ENCODE measurements at places on chromosomes 1 and 21.

DNA sequence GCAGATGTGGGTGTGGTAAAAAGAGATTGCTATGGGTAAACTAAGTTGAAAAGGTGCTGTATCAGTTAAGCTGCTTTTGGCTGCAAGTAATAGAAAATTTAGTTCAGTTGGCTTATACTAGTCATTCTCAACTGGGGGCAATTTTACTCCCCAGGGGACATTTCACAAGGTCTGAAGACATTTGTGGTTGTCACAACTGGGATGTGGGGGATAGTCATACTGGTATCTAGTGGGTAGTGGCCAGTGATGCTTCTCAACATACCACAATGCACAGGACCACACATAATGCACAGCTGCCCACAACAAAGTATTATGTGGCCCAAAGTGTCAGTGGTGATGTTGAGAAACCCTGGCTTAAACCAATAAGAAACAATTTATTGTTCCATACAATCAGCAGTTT is 31.4 kb downstream of the SERTAD4 start:
- no peak for DNase-seq

GRCh38 chr1:175410560-175410959 is 218.0 kb upstream of the KIAA0040 start:
- no peak for DNase-seq

DNA sequence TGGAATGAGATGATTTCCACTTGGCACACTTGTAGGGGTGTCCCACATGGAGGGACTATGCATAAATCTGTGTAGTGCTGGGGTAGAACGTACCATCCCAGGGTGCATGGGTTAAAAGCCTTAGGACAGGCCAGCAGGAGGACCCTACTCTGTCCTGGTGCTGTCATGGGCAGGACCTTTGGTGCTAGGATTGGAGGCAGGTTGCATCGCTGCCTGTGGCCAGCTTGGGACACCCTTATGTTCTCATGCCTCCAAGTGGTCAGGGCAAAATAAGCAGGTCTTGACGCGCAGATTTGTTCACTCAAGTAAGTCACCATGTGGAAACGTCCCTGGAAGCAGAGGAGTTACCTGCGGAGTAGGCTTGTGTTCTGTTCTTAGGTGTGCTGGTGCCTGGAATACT is 49.5 kb upstream of the RAB3GAP2 start:
- DNase-seq, result no peak

DNA sequence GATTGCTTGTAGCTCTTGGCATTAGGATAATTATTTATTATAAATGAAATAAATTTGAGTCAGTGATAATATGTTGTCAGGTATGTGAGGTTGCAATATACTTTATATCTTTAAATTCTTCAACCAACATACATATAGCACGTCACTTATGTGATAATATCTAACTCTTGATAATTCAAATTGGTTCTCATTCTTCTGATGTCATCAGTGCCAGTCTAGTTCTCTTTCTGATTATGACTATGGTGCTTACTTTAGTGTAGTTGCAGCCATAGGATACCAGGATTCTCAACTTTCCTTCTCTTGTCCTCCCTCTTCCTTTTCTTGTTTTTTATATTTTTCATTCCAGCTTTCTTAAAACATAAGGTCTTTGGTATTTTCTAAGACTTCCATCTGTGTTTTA is 34.8 kb upstream of the ATP6V1G3 start:
- no peak for DNase-seq

- DNase-seq, result no peak
Observed at GRCh38 chr1:160108888-160109662, 6.5 kb upstream of the ATP1A2 start.

DNA sequence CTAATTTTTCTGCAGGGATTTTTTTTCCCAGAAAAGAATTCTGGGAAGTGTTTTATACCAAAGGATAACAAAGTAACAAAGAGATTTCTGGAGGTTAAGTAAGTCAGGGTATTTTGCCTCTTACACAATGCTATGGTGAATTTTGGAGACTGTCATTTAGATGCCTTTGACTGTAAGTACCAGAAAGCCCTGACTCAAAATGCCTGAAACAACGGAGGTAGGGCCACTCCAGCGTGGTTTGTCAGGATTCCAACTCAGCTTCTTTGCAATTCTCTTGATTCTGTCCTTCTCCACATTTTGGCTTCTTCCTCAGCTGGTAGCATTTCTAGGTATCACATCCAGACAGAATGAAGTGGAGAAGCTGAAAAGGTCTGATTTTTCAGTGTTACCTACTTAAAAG is 106.5 kb downstream of the UCHL5 start:
- DNase-seq, result no peak

DNA sequence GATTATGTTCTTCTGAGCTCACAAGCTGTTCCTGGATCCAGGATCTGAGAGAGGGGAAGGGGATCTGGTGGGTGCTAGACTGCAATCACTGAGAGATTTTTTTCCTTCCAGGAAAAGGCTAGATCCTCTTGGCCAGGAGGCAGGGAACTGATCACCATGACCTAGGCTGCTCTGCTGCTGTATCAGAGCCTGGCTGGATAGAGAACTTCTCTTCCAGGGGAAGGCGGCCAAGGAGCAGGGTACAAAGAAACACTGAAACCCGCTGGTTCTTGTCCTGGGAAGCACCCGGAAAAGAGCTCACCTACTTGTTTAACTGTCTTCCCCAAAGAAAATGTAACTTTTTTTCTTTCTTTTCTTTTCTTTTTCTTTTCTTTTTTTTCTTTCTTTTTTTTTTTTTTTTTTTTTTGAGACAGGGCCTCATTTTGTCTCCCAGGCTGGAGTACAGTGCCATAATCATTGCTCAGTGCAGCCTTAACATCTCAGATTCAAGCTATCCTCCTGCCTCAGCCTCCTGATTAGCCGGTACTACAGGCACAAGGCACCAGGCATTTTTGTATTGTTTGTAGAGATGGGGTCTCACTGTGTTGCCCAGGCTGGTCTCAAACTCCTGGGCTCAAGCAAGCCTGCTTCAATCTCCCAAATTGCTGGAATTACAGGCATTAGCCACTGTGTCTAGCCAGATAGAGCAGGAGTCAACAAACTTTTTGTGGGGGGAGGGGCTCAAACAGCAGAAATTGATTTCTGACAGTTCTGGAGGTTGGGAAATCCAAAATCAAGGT is 12.4 kb upstream of the RPS6KA1 start:
- DNase-seq, result no peak

DNA sequence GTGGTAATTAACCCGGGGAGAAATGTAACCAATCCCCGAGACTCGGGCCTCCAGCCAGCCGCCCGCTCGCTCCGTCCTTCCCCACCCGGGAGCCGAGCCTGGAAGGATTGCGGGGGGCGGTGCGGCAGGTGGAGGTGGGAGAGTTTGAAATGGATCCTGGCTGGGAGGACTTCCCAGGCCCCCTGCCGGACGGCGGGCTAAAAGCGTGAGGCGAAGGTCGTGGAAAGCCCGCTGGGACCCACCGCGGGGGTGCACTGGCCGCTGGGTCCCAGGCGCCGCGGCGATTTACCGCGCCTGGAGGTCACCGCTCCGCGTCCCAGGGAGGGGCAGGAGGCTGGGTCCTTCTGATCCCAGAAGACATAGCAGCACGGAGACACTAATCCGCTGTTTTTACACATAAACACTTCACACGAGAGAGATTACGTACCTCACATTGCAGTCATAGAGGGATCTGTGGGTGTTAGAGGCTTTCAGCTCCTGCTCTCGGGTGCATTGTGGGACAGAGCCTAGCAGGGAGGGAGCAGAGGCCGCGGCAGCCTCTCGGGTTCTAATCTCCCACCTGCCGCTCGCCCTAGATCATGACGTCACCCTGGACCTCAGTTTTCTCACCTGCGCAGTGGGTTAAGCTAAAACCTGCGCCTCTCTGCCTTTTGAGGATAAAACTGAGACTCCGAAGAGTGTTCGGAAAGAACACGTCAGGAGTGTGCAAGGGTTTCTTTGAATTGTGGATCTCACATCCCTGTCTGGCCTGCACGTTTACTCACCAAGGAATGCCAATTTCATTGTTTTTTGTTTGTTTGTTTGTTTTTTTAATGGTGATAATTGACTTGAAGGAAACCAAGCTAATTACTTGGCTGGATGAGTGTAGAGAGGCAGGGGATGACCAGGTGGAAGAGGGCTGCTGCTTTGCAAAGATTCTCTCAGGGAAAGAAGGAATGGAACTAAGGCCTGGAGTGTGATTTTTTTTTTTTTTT is 17.1 kb upstream of the TMEM9 start:
- peak; percentile 92 for DNase-seq

DNA sequence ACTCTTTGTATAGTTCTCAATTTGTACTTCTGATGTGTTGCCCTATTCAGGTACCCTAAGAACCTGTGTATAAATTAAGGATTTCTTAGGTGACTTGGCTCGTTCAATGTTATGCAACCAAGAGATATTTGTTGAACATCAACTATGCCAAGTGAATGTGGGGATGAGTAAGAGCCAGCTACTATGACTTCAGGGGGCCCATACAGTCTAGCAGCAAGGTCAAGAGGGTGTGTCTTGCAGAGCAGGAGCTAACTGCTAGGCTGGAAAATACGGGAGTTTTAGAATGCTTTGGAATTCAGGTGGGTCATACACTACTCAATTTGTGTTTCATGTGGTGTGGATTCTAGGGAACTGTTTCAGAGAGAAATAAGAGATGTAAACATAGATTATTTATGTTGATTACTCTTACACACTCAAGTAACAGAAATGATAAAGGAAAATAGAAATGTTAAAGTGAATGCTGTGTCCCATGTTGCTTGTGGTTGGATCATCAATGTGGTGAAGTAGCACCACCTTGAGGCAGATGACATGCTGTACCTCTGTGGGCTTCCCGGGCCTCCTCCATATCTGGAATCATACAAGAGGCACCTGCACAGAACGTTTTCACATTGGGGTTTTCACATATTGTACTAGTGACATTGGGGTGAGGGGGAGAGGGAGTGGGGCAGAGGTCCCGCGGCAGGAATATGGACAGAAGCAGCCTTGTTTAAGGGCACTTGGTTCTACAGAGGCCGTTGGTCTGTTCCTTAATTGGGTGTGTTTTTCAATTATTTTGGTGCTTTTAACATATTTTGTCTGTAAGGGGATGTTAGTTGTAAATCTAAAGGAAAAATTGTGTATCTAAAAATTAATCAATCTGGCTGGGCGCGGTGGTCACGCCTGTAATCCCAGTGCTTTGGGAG is 12.4 kb downstream of the ARPC5 start:
- peak; percentile 74 for DNase-seq

DNA sequence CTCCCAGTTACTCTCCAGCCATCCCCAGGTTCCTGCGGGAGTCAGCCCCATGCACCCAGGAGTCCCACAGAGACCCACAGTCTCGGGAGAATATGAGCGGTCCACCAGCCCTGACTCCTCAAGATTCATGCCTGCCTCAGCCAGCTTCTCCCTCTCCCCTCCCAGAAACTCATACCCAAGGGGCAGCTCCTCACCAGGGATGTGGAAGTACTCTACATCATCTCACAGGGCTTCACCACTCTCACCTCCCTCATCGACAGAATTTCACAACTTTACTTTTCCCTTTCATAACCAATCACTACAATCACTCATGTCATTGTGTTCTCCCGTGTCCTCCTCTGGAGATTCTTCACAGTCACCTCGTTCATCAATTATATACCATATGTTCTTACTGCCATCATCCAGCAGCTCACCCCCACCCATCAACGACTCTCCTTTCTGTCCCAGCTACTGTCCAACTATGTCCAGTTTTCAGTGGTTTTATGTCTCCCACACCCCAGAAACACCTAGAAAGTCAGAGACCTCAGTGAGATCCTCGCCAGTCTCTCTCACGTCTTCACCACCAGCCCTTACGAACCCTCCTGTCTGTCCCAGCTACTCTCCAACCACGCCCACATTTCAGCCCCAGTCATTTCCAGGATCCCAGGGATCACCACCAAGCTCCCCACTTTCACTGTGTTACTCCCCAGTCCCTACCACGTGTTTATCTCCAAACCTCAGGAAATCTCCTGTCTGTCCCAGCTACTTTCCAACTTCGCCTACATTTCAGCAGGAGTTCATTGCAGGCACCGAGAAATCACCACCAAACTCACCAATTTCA is 1530.1 kb upstream of the TPTE start:
- no peak for DNase-seq

- DNase-seq, result no peak
Observed at GRCh38 chr1:189151361-189151760, 1326.3 kb downstream of the BRINP3 start.

DNA sequence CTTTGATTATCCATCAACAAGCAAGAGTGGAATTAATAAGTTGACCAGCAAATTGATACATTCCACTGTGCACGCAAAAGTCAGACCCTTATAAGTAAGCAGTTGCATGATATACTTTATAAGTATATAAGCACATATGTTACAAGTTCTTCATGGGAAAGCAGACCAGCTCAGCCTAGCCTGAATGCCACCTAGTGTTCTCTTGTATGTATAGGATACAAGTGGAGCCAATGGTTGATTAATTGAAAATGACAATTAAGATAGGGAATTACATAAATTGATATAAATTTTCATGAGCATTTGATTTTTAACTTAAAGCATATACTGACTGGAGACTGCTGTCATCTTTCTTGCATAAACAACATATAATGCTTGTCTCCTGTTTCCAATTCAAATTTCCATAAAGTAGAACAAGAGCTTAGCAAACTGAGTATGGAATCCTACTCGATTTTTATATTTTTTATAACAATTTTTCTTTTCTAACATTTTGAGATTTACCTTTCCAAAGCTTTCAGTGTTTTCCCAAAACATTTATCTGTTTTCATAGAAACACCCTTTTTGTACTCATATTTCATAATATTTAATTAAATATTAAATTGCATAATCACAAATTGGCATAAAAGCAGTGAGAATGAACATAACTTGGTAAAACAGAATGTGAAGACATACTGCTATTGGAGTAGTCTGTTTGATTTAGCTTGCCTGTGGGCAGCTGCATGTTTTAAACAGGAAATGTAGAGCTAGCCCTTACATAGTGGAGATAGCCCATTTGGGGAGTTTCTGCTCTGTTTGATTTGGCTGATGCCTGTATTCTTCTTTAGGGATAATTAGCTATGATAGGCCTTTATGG is 62.8 kb downstream of the MAGI3 start:
- DNase-seq, result peak; percentile 42

DNA sequence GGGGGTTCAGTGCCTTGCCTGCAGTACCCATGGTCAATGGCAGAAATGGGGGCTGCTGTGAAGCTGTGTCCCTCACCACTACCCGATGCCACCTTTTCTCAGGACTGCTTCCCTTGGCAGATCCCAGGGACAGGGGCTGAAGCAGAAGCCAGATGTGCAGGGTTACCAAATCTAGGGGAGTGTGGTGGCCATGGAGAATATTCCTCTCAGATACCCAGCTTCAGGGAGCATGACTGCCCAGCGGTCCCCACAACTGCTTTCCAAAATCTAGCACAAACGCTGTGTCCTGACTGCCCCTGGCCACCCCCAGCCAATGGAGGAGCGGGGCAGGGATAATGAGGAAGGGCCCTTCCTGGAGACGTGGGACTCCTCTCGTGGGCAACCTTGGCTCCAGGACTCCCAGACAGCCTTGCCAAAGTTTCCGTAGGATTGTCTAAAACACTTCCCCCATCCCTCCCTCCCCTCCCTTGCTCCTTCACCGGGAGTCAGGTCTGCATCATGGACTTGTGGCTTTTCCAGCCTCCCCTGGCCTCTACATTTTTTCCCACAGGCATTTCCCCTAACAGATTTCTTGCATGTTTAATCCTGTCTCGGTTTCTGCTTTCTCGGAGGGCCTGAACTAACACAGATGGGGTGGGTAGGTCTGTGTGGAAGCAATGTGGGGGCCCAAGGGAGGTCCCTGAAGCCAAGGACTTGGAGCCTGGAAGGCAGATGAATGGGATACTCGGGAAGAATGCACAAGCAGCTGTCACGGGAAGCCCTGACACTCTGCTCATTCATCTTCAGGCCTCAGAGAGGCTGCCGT is 80.5 kb downstream of the OMA1 start:
- no peak for DNase-seq

GRCh38 chr1:54497338-54497737 is 50.7 kb upstream of the ACOT11 start:
- DNase-seq, result no peak
